ENCODE measurements at places on chromosomes 12 and 14.

GRCh38 chr12:19183121-19183838 lies 53.7 kb downstream of the PLEKHA5 start:
- DNase-seq = no peak

- DNase-seq = no peak
Measured at GRCh38 chr14:94408546-94409095, 20.2 kb upstream of the SERPINA1 start.

DNA sequence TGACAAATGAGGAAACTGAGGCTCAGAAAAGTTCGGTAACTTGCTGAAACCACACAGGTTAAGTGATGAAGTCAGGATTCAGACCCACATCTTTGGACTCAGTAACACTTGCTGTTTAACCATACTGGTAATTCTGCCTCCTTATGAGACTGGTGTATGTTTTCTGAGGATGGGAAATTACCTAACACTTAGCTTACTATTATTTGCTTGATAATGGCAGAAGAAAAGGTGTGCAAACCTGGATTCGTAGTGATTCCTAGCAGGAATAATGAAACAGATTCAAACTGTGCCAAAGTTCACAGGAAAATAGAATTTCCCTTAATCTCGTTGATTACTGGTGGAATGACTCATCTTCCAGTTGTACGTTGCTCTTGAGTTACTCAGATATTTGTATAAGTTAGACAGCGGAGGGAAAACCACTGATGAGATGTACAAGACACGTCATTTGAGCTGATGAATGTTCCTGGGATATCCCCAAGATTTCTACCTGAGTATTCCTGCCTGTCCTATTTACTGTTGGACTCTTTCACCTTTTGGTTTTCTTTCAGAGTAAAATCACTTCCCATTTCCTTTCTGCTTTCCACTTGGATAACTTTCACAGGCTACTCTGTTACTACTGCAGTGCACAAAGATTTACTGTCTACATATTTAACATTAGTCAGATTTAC lies 37.5 kb downstream of the PRORP start:
- DNase-seq = no peak

DNA sequence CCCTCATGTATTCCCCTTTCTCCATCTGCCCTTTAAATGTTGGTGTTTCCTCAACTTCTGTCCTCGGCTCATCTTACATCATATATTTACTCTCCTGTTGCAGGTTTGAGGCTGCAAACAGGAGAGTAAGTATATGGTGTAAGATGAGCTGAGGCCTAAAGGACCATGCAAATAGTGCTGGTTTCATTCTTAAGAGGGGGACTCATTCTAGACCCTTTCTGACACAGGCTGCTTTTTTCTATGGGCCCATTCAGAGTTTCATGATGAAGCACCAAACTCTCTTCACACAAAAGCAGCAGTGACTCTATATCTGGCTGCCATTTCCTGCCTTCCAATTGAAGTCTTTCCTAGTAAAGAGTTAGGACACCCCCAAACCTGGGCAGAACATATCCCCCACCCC lies 218.5 kb downstream of the PHLDA1 start:
- no peak for DNase-seq

DNA sequence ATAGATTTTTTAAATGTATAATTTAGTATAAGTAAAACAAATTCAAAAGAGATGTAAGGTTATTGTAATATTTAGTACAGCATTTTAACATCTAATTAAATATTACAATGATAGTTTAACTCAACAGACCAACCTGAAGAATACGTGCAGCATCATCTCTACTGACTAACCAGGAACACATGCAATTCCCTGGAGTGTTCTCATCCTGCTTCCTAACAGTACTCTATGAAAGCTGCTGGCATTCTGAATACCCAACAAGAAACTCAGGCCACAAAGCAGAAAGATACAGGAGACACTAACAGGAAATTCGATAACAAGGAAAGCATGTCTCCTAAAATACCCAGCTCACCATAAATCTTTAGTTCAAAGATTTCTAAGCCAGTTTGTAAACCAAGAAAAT lies 58.3 kb downstream of the CEP83 start:
- DNase-seq = no peak

DNA sequence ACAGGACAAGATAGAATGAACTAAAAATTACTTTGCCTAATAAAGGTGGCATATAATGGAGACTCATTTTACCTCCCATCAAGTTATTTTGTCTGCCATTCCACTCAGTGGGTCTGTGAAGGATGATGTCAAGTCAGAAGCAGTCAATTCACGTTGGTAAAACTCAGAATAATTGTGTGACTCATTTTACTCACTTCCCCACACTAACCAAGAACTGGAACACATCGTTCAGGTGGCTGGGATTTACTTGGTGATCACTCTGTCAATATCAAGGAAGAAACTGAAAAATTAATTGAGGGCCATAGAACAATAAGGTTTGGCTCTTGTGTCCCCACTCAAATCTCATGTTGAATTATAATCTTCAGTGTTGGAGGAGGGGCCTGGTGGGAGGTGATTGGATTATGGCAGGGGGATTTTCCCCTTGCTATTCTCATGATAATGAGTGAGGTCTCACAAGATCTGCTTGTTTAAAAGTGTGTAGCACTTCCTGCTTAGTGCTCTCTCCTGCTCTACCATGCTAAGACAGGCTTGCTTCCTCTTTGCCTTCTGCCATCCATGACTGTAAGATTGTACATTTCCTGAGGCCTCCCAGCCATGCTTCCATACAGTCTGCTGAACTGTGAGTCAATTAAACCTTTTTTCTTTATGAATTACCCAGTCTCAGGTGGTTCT lies 35.7 kb upstream of the GTF2A1 start:
- no peak for DNase-seq

DNA sequence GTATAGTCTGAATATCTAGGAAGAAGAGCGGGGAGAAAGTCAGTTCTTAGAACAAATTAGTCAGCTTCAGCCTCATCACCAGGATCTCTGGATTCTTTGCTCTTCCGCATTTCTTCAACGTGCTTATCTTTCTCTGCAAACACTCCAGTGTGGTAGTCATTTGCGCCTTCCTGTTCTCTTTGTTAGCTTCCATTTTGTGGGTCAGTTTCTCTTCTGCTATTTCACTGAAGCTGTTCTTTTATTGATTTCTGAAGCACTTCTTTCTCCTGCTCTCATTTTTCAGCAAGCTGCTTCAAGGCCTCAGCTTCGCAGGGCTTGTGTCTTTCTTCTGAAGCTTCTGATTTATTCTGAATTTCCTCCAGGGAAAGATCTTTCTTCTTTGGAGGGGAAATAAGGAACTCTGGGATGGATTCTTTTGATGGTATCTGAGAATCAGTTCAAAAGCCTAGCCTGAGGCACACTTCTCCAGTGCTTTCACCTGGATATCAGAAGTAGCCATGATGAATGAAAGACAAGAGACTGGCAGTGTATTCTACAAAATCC lies 13.5 kb downstream of the AMN1 start:
- no peak for DNase-seq
